ENCODE measurements at places on chromosomes 2 and 18.

DNA sequence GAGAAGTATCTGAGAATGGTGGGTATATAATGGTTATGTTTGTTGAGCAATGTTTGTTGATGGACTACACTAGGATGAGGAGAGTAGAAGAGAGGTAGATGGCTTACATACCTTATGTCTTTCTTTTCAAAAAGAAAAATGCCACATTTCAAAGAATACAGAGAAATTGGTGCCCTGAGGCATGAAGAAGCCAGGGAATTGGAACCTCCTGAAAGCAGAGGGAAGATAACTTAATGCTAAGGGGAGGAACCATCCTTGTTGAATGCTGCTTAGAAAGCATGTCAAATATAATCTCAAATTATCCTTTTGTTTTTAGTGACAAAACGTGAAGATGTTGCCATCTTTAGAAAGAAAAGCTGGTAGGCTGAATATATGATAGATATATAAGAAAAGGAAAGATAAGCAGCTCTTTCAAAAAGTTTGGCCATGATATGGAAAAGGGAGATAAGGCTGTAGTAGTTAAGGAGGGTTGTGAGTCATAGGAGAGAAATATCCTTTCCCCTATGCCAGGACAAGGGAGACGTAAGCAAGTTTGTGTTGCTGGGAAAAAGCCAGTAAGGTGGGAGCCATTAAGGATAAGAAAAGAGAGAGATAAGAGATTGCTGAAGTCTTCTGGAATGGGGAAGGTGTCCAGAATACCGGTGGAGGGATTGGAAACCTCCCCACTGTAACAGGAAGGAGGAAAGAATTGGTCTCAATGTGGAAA, 66.3 kb downstream of the SCN2A start:
- DNase-seq = no peak

- no peak for DNase-seq
These were observed 204.7 kb downstream of the INSIG2 start for GRCh38 chr2:118292991-118293390.

DNA sequence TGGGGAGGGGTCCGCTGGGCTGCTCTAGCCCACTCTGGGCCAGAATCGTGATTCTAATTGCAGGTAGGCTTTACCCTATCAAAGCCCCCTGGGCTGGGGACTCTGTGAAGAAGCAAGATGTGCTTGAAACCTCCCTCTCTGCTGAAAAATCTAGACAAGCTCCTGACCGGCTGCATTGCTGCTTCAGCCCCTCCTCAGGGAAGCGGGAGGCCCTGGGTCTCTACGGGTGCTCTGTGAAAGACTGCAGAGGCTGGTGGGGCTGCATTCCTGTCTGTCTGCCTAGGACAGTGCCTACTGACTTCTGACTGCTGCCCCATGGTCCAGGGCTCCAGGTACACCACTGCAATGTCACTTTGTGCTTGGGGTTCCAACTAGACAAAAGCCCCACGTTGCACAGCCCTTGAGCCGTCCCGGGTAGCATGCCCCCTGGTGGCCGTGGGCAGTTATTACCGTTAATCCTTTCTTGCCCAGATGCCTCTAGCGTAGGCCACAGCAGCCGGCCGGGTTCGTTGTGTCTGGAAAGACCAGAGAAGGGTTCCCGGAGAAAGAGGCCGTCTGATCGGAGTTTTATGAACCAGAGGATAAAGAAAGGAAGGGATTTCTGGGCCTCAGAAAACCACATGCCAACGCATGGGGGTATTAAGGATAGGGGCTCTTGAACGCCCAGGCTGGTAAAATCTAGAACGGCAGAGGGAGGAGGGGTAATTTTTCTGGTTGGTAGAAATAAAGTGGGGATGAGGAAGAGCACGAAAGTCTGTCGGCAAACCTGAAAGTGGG, 15.9 kb upstream of the C1QL2 start:
- DNase-seq = peak; percentile 66

DNA sequence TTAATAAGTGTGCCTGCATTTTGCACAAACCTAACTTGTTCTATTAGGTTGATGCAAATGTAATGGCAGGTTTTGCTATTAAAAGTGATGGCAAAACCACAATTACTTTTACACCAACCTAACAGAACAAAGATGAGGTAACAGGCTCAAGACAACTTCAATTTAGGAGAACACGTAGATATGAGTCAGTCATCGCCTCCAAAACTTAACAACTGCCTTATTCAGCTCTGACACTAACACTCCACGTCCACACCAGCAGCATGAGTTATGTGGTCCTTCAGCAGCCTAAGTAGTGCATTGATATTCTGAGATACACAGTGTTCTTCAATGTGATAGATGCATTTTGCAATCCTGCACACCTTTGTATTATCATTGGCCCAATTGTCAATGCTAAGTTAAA, 1175.1 kb upstream of the ACVR2A start:
- DNase-seq = no peak

- peak; percentile 46 for DNase-seq
These were observed 9.3 kb downstream of the GGCX start for GRCh38 chr2:85551698-85552678.

- no peak for DNase-seq
These were observed 7.1 kb upstream of the CRYGC start for GRCh38 chr2:208136716-208137094.

- DNase-seq = no peak
These were observed 31.5 kb downstream of the CDCA7 start for GRCh38 chr2:173386021-173386737.

DNA sequence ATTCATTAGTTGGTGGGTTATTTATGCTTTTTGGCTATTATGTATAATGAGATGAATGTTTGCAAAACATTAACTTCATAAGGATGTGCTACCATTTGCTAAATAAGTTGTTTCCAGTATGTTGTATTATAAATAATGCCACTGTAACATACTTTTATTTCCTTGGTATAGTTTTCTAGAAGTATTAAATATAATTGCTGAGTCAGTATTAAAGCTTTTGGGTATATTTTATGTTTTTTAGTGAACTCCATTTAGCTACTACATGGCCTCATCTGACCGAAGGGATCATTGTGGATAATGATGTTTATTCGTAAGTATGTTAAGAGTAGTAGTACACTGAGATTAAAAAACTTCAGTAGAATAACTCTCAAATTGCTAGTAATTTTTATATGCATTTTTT, 73.8 kb downstream of the RAB3GAP1 start:
- no peak for DNase-seq

DNA sequence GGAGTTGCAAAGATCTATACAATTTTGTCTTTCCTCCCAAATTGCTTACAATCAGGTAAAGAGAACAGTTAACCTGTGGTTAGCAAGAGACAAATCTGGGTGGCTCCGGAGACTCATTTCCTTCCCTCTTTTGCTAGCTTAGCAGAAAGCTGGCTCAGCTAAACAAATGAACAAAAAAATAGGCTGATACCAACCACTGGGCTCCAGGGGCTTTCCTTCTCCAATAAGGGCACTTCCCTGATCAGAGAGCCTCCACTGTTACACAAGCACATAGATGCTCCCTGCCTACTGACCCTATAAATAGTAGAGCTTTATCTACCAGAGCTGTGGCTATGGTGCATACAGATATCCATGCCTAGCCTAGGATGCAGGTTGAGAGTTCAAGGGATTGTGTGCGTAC, 90.1 kb upstream of the ARL5A start:
- DNase-seq = no peak

DNA sequence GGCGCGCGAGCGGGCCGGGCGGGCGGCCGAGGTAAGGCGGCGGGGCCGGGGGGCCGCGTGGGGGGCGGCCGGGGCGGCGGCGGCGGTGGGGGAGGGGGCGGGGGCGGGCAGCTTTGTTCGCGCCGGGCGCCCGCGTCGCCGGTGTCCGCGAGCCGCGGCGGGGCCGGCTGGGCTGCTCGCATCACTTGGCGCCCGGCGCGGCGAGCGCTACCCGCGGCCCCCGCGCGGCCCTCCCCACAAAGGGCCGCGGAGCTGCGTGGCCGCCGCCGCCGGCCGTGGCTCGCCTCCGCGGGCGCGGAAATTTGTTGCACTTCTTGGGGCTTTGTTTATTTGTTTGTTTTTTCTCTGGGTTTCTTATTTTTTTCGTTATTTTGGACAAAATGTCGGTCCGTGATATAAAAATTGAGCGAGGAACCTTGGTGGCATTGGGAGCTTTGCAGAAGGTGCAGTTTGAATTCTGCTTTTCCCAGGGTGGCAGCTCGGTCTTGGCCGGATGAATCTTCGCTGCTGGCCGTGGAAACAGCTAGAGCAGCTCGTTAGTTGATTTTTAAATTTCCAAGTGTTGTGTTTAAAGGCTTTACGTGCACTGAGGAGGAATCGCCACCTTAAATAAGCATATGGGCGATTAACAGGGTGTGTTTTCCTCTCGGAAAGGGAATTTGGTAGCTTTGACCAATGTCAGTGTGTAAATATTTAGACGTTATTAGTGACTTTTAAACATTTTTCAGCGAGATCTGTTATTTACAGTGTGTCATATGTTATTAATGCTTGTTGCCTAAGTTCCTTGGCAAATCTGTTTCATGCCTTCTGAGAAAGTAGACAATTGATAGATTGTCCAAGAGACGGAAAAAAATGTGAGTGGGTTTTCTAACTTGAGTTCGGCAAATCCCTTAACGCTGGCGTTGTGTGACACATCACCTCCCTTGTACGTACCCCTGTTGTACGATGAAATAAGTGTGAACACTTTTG, 822 bp downstream of the UBE2E3 start:
- peak; percentile 15 for DNase-seq

DNA sequence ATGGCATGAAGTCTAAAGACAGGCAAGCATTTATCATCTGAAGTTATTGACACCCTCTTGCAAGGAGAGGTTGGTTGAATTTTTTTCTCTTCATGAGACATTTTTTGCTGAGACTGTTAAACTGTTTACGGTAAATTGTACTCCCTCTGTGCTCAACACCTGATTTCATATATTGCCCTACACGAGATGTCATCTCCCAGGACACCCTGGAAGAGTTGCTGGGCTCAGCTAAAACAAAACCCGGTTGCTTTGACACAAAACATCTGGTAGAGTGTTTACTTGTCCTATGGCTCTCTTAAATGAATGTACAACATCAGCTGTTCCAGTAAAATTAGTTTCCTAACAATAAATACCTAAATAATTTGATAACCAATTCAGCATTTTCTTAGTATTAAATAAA, 533.8 kb downstream of the SOCS6 start:
- DNase-seq = no peak

DNA sequence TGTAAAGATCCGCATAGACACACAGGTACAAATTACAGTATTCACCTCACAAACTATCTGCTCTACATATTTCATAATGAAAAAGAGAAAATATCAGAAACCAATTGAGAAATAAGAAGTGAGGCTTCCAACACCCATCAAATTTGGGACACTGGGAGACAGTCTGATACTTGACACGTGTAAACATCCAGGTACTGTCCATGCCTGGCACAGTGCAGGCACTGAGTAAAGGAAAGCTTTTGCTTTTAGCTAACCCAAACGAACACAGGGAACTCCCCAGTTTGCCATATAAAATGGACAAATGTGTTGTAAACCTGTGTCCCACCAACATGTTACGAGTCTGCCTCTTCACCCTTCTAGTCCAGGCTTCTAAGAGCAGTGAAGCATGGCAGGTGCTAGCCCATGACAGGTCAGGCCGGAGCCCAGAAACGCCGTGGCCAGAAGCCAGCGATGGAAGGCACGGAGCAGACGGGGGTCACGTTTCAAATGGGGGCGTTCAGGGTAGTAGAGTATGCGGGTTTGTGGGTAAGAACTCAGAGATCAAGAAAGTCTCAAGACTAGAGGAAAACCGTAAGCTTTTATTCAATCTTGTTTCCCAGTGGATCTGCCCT, 27.0 kb downstream of the CDH2 start:
- no peak for DNase-seq

DNA sequence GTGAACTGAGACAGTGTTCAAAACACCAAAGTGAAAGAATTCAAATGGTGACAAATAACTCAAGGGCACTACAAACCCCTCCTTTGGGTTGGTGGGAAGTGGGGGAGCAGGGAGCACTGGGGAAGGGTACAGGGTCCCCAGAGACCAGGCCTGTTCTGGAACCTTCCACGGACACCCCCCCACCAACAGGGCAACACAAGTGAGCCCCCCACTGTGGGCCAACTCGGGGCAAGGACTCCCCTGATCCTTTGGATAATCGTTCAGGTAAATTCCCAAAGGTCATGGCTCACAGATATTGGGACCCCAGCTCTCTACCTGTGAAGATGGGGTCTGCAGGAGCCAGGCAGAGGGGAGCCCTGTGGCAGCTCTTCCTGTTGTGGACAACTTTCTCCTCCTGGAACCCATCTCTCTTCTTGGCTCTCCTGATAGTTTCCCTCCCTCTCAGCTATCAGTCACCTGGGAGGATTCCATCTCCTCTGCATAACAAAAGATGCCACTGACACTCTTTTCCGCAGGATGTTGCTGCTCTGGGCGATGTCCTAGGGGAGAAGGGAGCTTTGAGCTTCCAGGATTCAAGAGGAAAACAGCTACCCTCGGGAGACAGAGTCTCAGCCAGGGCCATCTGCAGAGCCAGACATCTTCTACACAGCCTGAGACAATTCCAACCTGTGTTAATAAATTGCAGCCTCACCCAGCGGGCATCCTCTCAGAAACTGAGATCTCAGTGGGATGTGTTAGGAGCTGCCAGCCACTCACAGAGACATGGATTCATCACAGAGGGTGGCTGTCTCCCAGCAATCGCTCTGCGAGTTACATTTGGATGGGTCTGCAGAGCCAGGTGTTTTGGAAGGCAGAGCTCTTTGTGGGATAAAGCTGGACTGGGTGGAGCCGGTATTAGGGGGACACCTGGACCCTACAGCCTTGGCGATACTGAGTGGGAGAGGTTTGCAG, 35.4 kb downstream of the MBP start:
- DNase-seq = no peak

DNA sequence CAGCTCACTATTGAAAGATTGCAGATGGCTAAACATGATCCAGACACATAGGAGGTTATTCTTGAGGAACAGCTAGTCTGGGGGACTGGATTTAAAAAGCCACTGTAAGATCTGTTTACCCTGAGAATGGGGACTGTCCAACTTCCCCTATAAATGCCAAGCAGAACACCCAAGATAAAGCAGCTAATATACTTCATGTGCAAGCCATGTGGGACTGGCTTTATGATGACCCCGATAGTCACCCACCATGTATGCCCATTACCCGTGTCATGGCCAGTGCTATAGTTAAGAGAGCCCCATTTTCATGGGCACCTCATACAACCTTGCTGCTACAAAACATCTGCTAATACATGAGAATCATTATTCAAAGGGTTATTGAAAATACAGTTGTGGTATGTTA, 16.0 kb downstream of the YPEL5 start:
- no peak for DNase-seq

DNA sequence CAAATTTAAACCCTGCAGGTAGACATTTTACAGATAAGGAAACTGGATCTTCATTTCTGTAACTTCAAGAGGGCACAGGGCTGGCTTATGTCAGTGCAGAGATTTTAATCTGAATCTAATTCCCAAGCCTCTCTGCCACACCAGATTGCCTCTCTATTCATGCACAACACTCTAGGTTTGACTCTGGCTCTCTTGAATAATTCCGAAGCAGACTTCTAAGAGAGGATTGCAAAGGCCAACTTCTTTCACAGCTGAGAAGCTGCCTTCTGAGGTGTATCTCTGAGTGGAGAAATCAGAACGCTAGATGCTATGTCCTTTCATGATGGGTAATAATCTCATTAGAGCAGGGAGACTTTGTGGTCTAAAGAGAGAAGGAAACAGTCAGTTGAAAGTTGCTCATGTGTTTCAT, 20.1 kb upstream of the MGAT5 start:
- DNase-seq = no peak

GRCh38 chr18:2948038-2948437, 64.9 kb downstream of the LPIN2 start:
- DNase-seq = no peak

Data from GM12891 (cell line).